ENCODE measurements at places on chromosomes 3 and 15. TPM values are rescaled to one million over a fixed set of nuclear protein-coding genes. Genes with fewer than 3 reads are reported as not detected.

Gene TM4SF4
- 2.6 TPM for total RNA-seq

Gene FAM43A
- total RNA-seq = 31.8 TPM

Gene SCN11A
- total RNA-seq = 2.2 TPM

Gene TMEM40
- 4.8 TPM for total RNA-seq

Gene HGD
- total RNA-seq = not detected

Data from umbilical cord (tissue), 2 donors.